NCI-H748 treated with DMSO at 0.1 percent for 48 hours (cell line): ENCODE measurements at places on chromosomes 3 and 15.

- DNase-seq, result no peak
Measured at GRCh38 chr3:173913397-173913796, 515.9 kb downstream of the NLGN1 start.

GRCh38 chr3:103047640-103048039, 612.8 kb downstream of the ZPLD1 start:
- DNase-seq, result no peak

- DNase-seq, result no peak
Measured at GRCh38 chr3:28186748-28187147, 54.7 kb upstream of the CMC1 start.

GRCh38 chr15:64205202-64205601, 42.4 kb upstream of the PPIB start:
- no peak for DNase-seq

- DNase-seq, result no peak
Measured at GRCh38 chr3:30760040-30760695, 134.3 kb downstream of the GADL1 start.

DNA sequence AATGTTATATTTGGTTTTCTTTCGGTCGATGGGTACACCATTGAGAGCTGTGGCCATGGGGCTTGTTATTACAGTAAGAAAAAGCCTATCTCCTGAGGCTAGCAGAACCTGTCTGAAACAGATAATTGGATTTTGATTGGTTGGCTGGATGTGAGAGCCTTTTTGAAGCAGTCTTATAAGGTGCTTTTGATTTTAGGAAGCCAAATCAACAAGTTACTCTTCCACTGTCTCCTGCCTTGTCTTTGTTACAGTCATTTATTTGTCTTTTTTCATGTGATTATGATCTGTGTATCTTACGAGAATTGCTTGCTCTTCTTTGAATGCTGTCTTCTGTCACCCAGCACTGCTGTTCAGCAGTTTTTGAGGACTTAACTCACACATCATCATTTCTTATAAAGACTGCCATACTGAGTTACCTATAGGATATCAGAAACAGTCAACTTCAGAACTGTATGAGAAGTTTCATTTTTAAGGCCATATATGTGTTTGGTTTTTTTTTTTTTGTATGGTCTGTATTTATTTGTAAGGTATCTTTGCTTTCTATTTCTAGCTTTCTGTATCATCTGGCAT, 51.1 kb downstream of the MEF2A start:
- no peak for DNase-seq

DNA sequence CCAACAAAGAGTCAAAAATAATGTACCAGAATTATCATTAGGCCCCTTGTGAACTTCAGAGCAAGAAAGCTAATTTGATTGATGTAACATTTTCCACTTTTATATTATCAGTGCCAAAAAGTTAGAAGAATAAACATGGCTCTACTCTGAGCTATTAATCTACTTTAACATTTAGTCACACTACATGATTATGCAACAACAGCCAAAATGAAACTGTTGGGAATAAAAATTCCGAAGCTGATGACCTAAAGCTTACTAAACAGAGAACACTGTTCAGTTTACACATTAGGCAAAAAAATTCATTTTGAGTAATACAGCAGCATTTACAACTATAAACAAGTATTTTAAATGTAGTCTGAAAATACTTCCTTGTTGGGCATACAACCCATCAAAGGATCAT, 1134.1 kb downstream of the EPHA3 start:
- DNase-seq, result no peak

DNA sequence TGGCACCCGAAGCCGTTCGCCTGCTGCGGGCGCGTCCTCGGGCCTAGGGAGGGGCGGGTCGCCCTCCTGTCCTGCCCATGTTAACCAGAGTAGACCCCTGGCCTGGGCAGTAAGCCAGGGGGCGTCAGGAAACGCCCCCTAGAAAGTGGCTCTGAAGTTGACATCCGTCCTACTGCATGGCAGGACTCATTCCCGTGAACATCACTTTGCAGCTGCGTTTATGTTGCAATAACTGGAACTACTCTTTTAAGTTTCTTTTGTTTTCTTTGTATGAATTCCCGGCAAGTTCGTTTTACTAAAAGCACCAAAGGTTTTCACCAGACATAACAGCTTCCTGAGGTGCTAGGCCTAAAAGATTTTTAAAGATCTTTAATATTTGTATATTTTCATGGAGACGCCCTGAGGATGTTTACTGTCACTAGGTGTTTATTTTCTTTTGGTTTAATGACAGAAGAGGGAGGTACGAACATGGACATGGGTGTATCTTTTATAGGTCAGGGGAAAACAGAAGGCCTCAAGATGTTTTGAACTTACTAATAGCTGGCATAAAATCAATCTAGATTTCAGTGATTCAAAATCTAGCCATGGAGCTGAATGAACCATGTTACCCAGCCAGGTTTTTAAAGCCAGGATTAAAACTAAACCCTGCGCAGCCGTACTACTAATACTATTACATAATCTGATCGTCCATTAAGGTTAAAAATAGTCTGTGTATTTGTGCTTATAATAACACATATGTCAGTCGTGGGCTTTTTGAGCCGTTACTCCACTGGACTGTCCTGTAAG, 1.0 kb downstream of the C15orf61 start:
- DNase-seq, result no peak

DNA sequence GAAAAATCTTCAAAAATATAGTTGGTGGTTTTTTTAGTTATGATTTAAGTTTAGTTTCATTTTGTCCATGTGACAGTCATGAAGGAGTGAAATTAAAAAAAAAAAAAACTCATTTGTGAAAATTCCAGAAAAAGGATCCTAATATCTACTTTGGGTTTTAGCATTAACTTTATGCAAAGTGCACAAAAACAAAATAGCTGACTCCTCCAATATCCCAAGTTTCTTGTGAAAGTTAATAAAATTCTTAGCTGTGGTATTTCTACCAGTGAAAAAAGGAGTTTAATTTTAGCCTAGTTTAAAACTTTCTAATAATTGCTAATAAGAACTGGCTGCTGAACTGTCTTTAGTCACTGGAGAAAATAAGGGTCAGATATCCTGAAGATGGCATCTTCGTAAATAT, 40.8 kb upstream of the RASA2 start:
- DNase-seq, result no peak

DNA sequence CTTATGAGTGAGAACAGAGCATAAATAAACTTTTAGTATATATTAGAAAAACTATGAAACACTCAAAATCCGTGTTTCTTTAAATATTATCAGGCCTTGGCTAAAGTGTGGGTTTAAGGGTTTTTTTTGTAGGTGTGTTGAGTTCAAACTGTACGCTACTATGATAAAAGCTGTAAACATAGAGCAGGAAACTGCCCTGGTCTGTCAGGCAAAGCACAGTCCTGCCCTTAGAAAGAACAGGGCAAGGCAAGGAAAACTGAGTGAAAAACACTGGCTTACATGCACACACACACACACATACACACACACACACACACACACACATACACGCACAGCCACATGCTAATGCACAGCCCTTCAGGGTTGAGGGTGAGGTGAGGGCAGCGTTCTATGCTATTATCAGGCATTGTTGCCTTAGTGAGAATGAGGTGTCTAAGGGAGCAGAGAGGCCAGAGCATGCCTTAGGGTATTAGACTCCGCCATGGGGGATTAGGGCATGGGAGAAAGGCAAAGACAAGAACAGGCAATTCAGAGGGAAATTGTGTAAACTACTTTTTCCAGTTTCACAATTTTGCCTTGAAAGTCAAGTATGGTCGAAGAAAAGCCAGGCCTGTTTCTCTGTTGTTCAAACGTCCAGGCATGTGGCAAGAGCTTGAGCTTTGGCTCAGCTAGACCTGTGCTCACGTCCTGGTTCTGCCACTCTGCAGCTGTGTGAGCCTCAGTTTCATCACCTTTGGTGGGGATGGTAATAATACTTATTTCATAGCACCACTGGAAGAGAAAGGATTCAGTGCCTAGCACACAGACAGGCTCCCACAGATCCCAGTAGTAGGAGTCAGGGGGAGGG, 36.3 kb upstream of the TPM1 start:
- no peak for DNase-seq

DNA sequence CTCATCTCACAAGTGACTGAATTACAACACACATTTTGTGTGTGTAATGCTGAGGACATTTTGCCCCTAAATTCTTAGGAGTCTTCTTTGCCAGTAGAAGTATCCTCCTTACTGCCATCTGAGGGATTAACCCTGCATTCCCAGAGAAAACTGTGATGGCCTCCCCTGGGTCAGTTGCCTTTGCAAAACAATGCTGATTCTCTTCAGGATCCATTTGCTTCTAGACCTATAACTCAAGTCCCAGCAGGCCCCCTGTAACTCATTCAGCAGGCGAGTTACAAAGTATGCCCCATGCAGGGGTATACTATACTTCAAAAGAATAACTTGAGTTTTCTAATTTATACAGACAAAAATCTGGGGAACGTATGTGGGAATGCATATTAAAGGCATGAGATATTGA, 6.6 kb upstream of the MCF2L2 start:
- no peak for DNase-seq

- no peak for DNase-seq
Measured at GRCh38 chr15:44128443-44128842, 66.6 kb downstream of the FRMD5 start.

- DNase-seq, result no peak
Measured at GRCh38 chr15:69302929-69303328, 4.2 kb downstream of the PAQR5 start.

DNA sequence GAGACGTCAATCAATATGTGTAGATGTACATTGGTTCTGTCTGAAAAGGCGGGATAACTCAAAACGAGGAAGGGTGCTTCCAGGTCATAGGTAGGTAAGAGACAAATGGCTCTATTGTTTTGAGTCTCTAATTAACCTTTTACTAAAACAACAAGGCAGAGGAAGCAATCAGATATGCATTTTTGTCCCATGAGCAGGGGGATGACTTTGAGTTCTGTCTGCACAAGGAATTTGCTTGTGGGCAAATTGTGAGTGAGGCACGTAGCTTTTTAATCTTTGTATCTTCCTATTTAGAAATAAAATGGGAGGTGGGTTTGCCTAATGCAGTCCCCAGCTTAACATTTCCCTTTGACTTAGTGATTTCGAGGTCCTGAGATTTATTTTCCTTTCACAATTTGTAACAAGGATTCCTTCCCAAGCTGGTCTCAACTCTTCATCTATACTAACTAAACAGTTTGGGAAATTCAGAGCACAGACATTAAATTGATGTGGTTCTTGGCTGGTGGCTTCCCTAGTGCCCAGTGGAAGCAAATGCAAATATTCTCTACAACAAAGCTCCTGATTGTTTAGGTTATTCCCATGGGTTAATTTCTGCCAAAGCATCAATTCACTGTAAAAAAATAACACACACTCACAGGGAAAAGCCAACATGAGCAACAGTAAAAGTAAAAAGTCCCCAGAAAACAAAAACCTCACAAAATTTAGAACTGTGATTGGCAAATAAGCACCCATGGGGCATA, 738.8 kb upstream of the SGO1 start:
- DNase-seq, result no peak

DNA sequence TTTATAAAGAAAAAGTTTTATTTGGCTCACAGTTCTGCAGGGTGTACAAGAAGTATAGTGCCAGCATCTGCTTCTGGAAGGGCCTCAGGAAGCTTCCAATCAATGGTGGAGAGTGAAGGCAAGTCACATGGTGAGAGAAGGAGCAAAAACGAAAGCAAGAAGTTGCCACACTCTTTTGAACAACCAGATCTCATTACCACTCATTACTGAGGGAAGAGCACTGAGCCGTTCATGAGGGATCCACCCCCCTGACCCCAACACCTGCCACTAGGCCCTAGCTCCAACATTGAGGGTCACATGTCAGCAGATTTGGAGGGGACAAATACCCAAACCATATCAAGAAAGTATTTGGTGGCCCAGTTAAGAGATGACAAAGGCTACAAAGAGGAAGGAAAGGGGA, 239.3 kb upstream of the UBE2E1 start:
- no peak for DNase-seq

GRCh38 chr15:96610757-96611156, 280.3 kb downstream of the NR2F2 start:
- no peak for DNase-seq

DNA sequence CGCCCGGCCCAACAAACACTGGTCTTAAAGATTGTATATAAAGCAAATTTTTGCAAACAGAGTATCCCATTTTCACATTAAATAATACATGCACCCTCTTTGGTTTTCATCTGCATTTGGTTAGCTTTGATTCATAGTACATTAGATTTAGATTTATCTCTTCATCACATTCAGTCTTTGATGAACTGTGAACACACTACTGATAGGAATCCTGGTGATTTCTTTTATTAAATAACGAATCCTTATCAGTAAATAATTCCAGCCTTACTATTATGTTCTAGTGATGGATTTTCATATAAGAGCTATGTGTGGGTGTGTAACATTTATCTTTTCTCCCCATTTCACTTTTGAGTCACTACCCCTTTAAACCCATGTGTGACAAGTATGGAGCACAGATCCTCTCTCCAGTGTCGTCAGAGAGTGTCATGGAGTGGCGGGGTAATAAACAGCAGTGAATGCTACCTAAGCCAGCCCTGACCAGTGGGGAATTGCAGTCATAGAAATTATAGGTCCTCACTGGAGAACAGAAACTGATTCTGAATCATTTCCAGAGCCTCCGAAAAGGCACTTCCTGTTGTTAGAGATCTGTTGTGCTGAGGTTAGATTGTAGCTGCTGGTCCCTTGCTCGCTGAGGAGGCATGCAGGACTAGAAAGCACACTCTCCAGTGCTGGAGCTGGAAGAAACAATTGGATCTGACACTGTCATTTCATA, 22.0 kb downstream of the SLC7A14 start:
- DNase-seq, result no peak

DNA sequence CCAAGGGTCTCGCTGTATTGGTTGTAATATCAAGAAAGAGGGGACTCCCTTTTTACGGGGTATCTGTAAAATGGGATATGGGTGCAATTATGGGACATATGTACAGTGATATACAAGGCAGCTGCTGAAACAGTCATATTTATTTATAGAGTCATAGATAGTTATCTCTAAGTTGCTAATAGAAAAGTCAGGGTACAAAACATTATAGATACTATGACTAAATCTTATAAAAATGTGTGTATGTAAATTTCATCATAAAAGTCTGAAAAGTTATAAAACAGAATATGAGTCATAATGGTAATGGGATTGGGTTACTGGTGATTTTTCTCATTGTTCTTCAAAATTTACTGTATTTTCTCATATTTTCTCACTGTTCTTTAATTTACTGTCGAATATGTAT, 344.9 kb upstream of the SLCO3A1 start:
- no peak for DNase-seq

DNA sequence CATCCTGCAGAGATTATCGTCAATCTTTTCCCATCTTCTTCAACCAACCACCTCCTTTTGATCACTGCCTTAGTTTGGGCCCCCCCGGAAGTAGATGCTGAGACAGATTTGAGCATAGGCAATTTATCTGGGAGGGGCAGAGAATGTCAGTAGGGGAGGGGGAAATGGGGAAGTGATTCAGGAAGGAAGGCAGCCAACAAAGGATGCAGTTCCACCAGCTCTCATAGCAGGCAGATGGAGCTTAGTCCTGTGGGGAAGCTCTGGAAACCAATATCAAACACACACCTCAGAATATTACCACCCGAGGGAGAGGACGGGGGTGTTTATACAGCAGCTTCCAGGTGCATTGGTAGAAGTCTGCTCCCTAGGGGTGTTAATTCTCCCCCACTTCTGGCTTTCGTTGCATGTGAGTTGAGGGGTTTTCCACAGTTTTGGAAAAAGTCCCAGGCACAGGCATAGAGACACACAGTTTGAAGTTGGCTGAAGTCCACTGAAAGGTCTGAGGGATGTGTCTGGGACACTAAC, 91.5 kb upstream of the TNFAIP8L3 start:
- DNase-seq, result no peak

GRCh38 chr3:161273589-161274218, 52.6 kb downstream of the NMD3 start:
- peak; percentile 6 for DNase-seq

GRCh38 chr15:54960266-54960665, 236.5 kb downstream of the RSL24D1 start:
- no peak for DNase-seq
